ENCODE measurements at places on chromosomes 13 and 19. TPM values are rescaled to one million over a fixed set of nuclear protein-coding genes. Genes with fewer than 3 reads are reported as not detected.

Gene SERP2
- 2.7 TPM for total RNA-seq

- DNase-seq, result no peak
Observed at GRCh38 chr19:50801107-50801506, 10.9 kb downstream of the ACP4 start.

DNA sequence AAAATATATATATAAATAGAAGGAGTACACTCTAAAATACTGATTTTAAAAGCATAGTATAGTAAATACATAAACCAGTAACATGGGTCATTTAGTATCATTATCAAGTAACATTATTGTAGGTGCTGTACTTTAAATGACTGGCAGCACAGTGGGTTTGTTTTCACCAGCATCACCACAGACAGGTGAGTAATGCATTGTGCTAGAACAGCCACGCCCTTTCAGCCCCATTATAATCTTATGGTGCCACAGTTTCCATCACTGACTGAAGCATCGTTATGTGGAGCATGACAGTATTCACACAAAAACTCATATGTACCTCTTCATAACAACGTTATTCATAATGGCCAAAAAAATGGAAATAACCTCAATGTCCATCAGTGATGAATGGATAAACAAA, 88.3 kb downstream of the DHRS12 start:
- DNase-seq, result no peak

Gene ELSPBP1
- total RNA-seq, result not detected

Gene COMMD6
- total RNA-seq, result 58.1 TPM

DNA sequence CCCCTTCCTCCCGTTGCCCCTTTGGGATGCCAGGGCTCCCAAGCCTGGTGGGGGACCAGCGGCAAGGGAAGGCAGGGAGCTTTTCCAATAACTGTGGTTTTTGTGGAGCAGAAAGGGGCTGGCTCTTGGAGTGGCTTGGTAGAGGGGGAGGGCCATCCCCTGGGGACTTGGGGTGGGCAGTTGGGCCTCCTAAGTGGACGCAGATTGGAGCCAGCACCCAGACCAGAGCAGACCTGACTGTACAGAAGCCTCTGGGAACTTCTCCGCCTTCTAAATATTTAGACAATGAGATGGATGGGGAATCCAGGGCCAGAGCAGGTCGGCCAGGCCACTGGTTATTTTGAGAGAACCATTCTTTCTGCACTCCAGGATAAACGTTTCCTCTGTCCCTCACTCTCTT, 4.2 kb downstream of the PTGIR start:
- DNase-seq, result no peak

Gene ERICH4
- total RNA-seq, result not detected

Gene ADM5
- total RNA-seq, result 1.9 TPM

Gene FRY
- total RNA-seq, result 0.52 TPM

DNA sequence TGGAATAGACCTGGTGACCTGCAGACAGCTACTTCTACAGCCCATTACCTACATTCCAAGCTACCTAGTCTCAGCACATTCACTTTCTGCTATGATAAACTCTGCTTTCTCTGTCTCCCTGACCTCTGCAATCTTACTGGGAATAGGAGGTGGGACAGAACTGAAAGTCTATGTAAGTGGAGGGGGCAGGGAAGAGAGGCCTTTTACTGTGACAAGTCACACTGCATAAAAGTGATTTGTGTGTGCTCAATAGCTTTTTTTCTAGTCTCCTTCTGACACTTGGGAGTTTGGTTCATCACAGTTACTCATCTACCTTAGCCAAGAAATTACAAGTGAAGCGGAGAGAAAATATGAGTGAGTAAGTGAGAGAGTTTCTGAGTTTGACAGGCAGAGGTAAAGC, 322.4 kb downstream of the OLFM4 start:
- DNase-seq, result no peak

DNA sequence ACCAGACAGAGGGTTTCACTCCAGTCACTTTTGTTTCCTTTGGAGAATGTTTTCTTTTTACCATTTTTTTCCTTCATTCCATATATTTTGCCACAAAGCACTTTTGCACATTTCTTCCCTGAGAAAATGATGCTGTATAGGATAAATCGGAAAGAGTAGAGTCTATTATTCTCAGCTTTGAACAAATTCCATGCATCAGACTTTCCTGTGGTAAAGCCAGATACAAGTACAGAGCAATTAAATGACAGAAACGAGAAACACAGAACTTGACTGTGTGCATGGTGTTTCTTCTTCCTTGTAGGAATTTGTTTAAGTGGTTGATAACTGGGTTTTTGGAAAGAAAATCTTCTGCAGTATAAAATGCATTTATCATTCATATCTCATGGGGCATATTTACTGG, 107.4 kb upstream of the CSNK1A1L start:
- DNase-seq, result no peak

GRCh38 chr13:54016542-54016941, 987.9 kb downstream of the OLFM4 start:
- no peak for DNase-seq

- DNase-seq, result no peak
Observed at GRCh38 chr19:29942404-29943261, 594 bp downstream of the URI1 start.

GRCh38 chr19:46115396-46116106, 8.9 kb downstream of the IGFL3 start:
- peak; percentile 31 for DNase-seq

Gene ACP7
- 0.22 TPM for total RNA-seq

Gene RFPL4A
- total RNA-seq, result not detected

GRCh38 chr13:87120476-87120875, 550.7 kb upstream of the SLITRK5 start:
- DNase-seq, result no peak

GRCh38 chr13:50122455-50122854, 107.2 kb downstream of the KCNRG start:
- DNase-seq, result no peak

DNA sequence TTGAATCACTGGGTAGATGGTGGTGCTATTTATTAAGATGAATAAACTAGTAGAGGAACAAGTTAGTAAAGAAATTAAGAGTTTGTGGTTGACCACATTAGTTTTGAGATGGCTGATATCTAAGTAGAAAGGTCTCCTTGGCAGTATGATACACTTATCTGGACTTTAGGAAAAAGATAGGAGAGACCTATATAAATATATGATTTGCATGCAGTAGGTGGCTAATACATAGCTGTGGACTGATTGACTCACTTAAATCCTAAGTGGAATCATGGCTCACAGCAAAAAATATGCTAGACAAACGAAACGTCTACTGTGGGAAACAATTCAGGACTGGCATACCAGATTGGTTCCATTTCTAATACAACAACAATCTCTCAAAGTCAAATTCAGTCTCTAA, 92.0 kb downstream of the CAB39L start:
- no peak for DNase-seq

GRCh38 chr13:94325650-94326049, 153.8 kb downstream of the DCT start:
- no peak for DNase-seq

DNA sequence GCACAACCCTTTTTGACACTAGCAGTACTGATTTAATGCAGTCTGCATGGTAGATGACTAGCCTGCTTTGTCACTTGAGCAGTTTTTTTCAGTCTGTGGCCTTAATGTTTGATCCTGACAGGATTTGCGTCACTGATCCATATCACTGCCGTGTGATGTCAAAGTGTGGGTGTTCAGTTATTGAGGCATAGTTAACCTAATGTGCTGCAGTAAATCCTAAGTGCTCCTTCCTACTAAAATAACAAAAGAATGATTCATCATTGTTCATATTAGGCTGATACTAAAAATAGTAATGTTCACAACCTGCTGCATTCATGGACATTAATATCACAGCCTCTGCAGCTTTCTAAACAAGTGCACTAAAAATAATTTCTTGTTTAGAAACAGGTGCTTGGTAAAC, 121.9 kb upstream of the MLNR start:
- no peak for DNase-seq

DNA sequence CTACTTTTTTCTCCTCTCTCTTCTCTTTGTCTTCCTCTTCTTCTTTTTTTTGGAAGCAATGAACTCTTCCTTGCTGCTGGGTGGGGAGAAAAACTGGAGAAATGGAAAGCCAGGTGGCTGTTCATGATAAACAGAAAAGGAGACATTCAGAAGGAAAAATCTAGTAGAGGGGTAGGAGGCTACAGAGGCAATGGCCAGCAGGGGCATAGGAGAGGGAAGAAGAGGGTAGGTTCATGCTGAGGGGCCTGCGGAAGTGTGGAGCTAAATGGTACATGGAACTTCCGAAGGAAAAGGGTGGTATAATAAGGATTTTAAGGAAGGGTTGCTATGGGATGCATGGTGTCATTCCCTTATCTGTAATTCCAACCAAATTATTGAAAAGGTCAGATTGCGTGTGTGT, 17.5 kb upstream of the HS6ST3 start:
- DNase-seq, result no peak

Gene ADGRL1
- total RNA-seq, result 3.3 TPM

- no peak for DNase-seq
Observed at GRCh38 chr13:31756346-31756745, 17.0 kb downstream of the RXFP2 start.

GRCh38 chr19:43774103-43774939, 6.5 kb downstream of the KCNN4 start:
- DNase-seq, result no peak

GRCh38 chr19:42606660-42607351, 12.1 kb upstream of the CEACAM8 start:
- DNase-seq, result no peak

Gene GIPC3
- not detected for total RNA-seq

Gene NEK5
- 0.14 TPM for total RNA-seq

DNA sequence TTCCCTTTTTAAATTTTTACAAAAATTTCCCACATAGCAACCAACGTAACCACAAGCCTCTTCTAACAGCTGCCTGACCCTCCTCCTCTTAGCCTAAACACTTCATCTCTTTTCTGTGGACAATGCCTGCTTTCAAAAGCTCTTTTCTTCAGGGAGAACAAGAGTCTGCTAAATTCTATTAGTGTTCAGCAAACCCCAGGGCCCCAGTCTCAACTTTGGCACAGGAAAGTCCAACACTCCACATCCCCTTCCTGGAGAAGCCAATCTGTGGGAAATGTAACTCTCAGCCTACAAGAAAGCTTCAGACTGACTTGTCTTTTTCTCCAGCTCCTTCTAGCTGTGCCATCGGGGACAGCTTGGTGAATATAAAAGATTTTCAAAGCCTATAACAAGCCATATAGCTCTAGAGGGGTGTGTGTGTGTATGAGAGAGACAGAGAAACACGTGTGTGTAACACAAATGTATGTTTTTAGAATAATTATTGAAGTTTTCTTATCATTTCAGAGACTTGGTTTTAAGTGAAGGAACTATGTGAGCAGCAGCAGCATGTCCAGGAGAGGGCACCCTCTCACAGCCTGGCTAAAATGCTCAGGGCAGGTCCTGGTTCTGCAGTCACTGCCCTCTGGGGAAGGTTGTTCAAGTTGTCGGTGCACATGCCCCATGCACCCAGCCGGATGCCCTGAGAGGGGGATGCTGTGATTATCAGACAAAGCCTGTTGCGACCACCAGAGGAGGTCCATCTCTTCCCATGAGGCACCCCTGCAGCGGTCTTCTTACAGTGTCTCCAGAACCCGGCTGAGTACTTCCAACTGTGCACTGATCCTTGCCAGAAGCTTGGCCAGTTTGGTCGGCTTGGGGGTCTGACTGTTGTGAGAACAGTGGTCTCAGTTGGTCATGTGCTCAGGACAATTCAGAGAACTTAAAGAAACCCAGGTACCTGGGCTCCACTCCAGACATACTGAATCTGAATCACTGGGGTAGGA, 34.4 kb downstream of the CCDC70 start:
- peak; percentile 3 for DNase-seq

Gene ONECUT3
- total RNA-seq, result not detected

GRCh38 chr19:39212375-39212742, 8.3 kb upstream of the SYCN start:
- DNase-seq, result no peak

DNA sequence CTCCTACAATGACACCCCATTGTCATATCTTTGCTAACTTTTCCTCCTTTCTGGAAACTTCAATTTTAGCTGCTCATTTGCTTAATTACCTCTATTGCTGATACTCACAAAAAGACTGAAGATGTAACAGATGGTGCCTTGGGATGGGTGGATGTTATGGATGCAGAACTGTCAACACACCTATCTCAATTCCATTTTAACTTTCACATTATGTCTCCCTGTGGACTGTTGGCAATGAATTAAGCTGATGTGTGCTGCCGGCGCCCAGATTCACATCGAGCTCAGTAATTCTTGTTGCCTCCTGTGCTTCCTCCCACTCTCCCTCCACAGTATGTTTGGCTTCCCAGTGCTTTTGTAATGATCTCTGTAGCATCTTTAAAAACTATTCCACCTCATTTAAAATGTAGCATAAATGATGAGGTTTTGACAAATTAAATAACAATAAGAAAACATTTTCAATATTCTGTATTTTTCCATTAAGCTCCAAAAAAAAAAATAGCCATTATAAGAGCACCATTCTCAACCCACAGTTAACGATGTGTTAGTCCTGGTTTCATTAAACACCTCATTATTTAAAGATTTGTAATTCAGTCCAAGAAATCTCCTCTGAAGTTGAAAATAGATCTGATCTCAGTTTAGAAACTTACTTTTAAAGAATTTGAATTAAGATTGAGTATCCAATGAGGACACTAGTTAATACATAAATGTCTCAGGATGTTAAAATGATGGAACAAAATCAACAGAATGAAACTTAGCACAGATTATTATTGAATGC, 99.9 kb upstream of the FAM216B start:
- no peak for DNase-seq

GRCh38 chr13:39463611-39464010, 139.4 kb downstream of the LHFPL6 start:
- no peak for DNase-seq

GRCh38 chr19:37654629-37655300, 500 bp downstream of the ZFP30 start:
- DNase-seq, result no peak

Gene ACTMAP
- 2.2 TPM for total RNA-seq

DNA sequence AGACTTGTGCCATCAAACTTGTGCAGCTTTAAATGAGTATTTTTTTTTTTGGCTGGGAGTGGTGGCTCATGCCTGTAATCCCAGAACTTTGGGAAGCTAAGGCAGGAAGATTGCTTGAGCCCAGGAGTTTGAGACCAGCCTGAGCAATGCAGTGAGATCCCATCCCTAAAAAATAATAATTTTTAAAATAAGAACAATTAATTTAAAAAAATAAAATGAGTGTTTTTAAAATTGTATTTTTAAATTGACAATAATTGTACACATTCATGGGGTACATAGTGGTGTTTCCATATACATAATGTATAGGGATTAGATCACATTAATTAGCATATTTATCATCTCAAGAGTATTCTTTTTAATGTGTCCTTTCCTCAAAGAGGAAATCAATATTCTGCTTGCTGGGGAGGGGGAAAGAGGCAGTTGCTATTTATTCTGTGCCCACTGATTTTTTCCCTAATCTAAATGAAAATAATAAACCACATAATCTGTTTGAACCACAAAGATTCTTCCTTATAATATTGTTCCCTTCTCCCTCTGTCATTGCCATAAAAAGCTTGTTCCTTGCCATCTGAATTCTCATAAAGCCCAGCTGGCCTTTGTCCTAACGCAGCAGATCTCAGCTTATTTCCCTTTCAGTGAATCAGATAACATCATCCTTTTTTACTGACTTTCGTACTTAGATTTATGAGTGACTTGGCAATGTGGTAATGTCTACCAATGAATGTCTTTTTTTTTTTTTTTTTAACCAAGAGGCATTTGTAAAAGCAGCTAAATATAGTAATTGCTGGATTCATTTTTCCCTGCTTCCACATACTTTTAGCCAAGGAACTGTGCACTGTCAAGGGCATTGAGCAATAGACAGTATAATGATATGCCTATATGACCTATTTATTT, 81.8 kb upstream of the RUBCNL start:
- DNase-seq, result no peak

- no peak for DNase-seq
Observed at GRCh38 chr13:60392131-60392530, 4.9 kb upstream of the TDRD3 start.

GRCh38 chr19:2391118-2391725, 31.2 kb downstream of the TMPRSS9 start:
- DNase-seq, result peak; percentile 7

All from epithelial cell of proximal tubule (primary cell).